Globus pallidus (tissue), 1 donor: ENCODE measurements at places on chromosomes 6 and 20.

GRCh38 chr20:36285746-36286447, 20.2 kb upstream of the DLGAP4 start:
- no peak for DNase-seq

DNA sequence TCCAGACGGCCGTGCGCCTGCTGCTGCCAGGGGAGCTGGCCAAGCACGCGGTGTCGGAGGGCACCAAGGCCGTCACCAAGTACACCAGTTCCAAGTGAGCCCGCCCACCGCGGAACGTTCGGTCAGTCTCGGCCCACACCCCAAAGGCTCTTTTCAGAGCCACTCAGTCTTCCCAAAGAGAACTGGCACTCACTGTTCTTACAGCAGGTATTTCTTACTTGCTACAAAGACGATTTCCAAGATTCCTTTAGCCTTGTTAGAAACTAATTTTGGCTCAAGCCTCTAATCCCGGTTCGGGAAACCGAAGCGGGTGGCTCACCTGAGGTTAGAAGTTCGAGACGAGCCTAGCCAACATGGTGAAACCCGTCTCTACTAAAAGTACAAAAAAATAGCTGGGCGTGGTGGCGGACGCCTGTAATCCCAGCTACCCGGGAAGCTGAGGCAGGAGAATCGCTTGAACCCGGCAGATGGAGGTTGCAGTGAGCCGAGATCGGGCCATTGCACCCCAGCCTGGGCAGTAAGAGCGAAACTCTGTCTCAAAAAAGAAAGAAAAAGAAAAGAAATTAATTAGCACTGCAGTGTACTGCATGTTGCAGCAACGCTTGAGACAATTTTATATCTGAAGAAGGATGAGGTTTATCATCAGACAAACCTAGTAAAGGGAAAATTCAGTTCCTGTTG, 73.1 kb downstream of the OR2B2 start:
- no peak for DNase-seq

DNA sequence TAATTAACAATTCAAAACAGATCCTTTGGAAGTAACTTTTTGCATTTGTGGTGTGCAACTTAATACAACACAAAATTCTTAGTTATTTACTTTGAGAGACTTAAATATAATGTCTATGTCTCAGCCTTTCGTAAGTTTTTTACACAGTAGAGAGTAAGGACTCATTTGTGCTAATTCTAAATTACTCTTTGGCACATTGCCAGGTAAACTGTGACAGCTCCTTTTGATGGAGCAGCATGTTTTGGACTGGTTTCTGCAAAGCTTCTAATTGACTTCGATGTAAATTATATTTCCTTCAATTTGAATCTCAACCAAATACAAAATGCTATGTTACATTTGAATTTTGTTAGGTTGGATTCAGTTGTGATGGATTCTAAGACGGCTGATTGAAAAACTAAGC, 450.7 kb upstream of the OPRM1 start:
- no peak for DNase-seq

GRCh38 chr6:13354331-13355042, 26.1 kb upstream of the TBC1D7 start:
- DNase-seq = no peak

- no peak for DNase-seq
Measured at GRCh38 chr20:62141397-62142251, 1.6 kb downstream of the PSMA7 start.
